ENCODE measurements at places on chromosomes 6 and 20.

GRCh38 chr20:17012546-17013226, 214.2 kb upstream of the PCSK2 start:
- no peak for DNase-seq

GRCh38 chr6:53316142-53316541, 32.6 kb downstream of the ELOVL5 start:
- no peak for DNase-seq

DNA sequence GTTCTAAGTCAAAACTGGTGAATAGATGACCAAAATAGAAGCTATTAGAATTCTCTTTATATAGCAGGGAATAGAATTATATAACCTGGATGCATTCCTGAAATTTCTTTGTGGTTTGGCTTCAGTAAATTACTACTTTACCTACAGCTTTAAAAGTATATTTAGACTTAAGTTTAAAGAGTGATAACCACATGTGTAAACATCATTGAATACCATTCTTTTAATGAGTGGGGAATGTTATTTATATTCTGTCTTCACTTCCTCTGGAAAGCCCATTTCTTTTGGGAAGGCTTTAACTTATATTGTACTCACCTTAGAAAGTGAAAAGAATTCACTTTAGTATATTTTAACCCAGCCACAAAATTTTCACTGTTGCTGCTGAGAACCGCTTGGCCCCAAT, 39.1 kb downstream of the PLEKHG1 start:
- no peak for DNase-seq

DNA sequence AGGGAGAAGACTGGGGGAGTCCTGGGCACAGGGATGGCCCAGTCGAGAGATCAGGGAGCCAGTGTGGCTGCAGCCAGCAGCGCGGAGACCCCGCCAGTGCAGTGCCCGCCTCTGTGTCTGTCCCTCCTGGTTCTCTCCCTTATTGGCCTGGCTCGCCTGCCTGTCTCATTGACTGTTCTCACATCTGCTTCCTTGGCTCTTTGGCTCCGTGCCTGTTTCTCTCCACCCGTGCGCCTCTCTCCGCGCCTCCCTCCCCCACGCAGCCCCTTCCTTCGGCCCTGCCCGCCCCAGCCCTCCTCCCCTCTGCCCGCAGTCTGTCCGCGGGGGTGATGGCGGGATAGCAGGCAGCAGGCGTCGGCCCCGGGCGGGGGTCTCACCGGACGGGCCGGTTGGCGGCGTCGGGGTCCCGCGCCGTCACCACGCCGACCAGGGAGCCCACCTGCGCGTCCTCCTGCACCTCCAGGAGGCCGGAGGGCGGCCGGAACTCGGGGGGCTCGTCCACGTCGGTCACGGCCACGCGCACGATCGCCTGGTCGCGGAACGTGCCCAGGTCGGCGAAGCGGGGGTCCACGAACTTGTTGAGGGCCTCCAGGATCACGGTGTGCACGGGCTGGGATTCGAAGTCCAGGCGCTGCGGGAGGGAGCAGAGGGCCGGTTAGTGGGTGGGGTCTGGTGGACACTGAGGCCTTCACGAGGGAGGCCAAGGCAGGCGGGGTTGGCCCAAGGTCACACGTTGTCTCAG, 92.0 kb downstream of the CD40 start:
- no peak for DNase-seq

DNA sequence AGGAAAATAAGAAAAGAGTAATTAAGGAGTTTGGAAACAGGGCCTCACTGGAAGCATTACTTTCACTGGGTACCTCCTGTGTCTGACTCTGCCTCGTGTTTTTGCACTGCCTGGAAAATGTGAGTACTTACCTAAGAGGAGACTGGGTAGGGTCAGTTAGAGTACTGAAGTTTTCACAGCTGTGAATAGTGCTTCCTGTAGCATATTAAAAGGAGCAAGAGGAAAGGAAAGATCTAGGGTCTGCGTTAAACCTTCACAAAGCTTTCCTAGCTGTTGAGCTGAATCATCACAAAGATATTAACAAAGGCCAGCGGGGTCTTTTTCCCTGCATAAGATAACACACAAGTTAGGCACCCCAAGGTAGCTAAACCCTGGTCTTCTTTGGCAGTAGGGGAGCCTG, 82.3 kb downstream of the MLIP start:
- no peak for DNase-seq
